NCI-H2171 treated with DMSO at 0.1 percent for 48 hours (cell line): ENCODE measurements at places on chromosomes 1 and 21.

DNA sequence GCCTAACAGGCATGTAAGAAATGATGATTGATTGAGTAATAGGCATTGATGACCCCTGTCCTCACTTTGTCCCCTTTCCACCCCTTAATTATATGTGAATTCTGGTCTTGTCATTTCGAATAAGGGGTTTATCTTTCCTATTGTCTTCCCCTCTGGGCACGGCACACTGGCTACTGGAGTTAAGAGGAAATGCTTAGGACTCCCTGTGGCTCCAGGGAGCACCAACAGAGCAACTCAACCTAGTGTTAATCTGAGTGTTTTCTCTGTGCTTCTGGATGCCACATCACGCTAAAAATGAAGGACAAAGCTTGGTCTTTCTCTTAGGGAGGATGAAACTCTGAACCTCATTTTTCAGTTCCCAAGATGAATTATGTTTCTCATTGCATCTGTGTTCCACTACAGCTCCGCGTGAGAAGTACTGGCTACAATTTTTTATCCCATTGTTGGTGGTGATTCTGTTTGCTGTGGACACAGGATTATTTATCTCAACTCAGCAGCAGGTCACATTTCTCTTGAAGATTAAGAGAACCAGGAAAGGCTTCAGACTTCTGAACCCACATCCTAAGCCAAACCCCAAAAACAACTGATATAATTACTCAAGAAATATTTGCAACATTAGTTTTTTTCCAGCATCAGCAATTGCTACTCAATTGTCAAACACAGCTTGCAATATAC, 5.3 kb downstream of the FCER1A start:
- DNase-seq = no peak

GRCh38 chr1:182195733-182196132, 134.2 kb upstream of the ZNF648 start:
- no peak for DNase-seq

GRCh38 chr1:229759037-229759435, 133.0 kb downstream of the URB2 start:
- DNase-seq = no peak

GRCh38 chr1:224726441-224727182, 110.5 kb downstream of the CNIH3 start:
- DNase-seq = no peak

DNA sequence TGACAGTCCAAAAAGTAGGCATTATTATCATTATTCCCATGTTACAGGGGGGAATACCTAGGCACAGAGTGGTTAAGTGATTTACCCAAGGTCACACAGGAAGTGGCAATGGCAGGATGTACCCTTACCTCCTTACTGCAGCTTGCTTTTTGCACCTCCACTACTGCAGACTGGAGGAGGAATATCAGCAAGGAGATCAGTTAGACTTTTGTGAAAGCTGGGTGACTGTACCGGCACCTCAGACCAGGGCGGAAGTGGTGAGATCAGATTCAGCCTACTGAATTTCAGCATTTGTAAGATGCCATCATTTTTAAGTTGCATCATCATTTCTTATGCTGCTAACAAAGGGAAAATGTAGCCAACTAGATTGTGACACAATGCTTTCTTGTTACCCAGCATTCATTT, 4.5 kb downstream of the ADARB1 start:
- no peak for DNase-seq

DNA sequence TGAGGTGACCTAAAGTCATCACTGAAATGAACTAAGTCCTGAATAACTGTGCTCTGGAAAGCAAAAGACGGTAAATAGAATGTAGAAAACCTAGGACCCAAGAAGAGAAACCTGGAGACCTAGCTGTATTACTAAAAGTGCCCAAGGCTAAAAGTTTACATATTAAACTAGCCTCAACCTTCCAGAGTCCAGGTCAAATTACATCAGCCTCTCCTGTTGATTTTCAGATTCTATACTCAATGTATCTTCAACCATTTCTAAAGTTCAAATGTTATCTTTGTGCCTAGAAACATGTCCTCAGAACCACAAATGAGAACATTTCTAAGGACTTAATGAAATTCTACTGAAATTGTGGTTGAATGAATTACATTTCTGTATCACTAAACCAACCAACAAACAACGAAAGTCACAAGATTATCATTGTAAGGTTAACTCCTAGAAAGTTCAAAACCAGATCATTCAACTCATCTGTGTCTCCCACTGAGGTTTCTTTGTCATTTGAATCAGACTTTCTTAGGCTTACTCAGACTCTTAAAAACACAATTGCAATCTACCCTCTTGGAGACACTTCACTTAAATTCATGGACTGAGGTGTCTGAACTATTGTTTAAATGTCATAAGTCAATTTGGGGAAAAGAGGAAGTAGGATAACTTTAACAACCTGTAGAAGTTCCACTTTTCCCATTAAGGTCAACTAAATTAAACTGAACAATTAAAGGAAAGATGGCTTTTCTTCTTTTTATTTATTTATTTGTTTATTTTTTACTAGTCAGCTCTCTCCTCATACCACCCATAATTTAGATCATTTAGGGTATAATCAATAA, 207.7 kb downstream of the BARHL2 start:
- no peak for DNase-seq

GRCh38 chr1:185644531-185644930, 89.7 kb upstream of the HMCN1 start:
- no peak for DNase-seq

- DNase-seq = no peak
Measured at GRCh38 chr1:161954050-161954449, 69.6 kb downstream of the OLFML2B start.

GRCh38 chr1:63127376-63127775, 195.0 kb upstream of the FOXD3 start:
- no peak for DNase-seq

DNA sequence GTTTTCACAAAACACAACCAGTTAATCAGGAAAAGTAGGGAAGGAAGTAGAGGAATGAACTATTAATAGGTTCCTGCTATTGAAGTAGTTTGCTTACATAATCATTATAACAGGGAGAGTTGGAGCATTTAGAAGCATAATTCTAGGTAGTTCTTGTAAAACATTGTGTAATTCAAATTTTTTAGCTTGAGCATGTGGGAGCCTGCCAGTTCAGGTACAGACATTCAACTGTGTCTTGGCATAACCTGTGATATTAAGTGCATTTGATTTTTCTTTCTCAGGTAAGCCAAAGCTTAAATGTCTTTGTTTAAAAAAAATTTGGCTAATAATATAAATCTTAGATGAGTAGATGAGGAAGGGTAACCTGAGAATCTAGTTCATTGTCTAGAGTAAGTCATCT, 3.4 kb downstream of the YTHDF2 start:
- no peak for DNase-seq

- no peak for DNase-seq
Measured at GRCh38 chr1:182217967-182218366, 156.5 kb upstream of the ZNF648 start.

GRCh38 chr21:33762803-33763581, 120.7 kb downstream of the ITSN1 start:
- no peak for DNase-seq

GRCh38 chr21:20016435-20017005, 981.7 kb upstream of the NCAM2 start:
- DNase-seq = no peak

DNA sequence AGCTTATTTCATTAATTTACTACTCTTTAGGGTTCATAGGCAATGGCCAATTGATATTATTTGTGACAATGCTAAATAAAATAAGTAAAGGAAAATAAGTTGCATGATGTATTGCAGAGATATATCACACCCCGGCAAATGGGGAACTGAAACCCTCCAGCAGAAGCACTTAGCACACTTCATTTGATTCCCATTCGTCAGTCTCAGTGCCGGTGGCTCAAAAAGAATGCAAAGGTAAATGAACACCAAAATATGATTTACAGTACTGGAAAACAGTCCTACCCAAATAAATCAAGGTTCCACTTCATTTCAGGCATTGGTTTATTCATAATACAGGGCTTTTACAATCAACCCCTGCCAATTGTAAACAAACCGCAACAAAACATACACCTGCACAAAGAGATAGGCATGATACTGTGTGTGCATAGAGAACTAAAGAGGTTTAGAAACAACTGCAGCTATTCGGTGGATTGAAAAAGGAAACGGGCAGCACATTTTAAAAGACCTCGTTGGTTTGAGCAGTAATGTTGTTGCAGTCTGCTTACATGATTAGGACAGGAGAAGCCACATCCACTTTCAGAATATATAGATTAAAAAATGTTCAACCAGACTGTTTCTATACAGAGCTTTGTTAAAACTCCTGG, 1019.2 kb downstream of the TTLL7 start:
- DNase-seq = no peak

DNA sequence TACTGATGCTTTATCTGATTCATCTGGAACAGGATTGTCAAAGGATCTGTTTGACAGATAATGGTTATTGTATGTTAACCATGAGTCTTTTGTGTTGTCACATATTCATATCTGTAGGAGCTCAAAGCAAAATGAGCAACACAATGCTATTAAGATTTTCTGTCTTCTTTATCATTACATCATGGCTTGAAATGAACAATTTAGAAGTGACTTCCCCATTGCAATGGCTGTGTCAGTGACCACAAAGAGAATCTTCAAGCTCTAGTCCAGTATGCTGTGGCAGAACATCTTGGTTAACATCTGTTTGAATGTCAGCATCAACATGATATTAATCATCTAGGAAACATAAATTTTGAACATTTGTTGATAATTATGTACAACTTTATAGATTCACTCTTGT, 1148.5 kb downstream of the PLA2G4A start:
- DNase-seq = no peak

DNA sequence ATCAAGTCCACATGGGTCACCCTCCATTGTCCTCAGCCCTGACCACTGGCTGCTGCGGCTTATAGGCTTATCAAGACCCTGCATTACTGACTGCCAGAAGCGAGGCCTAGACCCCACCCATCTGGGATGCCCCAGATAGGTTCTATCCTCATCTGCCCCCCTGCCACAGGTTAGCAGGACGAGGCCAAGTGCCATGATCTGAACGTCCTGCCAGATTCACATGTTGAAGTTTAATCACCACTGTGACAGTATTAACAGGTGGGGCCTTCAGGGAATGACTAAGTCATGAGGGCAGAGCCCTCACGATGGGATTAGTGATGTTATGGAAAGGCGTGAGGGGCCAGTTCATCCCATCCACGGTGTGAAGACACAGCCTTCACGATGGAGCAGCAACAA, 6.2 kb upstream of the CPLANE2 start:
- no peak for DNase-seq

DNA sequence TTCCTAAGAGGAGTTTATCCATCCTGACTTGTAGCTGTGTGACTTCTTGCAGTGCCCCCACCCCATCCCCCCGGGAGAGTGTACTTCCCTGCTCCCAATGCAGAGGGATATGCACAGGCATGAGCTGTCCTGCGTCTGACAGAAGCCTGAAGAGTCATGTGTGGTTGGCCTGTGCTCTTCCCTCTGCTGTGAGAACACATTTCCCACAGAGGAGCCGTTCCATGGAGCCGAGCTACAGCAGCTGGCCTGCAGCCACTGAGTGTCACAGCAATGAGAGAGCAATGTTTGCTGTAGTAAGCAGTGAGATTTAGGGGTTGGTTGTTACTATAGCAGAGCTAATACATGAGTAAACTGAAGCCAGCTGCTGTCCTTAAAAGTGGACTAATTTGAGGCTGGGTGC, 22.0 kb downstream of the PARS2 start:
- DNase-seq = no peak

DNA sequence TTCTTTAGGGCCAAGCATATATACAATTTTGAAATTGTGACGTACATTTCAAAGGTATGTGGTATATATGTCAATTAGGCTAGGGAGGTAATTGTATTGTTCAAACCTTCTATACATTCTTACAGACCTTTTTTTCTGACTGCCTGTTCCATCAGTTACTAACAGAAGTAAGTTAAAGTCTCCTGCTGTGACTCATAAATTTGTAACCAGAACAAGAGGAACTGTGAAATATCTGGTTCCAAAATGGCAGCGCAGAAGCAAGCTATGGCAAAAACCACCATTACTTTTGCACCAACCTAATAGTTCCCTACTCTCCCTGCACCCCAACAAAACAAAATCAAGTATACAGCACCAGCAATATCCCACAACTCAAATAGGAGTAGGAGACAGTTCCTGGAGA, 93.6 kb downstream of the ENAH start:
- DNase-seq = no peak
